Ovary (tissue), 10 donors: ENCODE measurements at places on chromosomes 3 and 15.

DNA sequence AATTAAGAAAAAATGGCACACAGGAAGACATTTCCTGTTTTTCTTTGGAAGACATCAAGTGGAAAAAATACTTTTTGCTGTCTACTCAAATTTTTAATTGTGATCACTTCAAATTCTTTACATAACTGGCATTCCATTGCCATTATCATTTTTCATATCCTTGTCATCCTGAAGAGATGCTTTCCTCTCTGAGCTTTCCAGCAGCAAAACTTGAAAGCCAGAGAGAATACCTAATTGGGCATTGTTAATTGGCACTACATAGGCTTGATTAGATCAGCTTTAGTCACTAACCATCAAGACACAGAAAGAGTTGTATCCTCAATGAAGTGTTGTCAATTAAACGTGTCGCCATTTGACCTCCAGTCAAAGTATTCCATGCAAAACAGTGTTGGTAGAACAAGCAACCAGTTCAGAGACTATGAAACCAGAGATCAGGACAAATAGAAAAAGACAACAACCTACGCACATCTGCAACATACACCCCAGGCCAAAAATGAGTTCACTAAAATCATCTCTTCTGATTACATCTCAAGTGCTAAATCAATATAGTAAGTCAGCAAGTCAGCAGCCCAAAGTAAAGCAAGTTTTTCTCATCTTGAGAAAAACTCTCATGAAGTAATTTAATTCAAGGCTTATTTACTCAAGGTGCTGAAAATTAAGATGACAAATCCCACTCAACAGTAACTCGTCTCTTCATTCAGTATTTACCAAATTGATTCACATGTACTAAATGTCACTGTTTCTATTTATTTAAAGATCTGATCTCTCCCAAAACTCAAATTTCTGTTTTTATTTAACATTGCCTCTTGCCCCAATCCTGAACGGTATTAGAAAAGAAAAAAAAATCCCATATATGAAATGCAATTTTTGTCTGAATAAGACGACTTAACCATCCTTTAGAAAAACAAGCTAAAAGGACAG lies 123.0 kb downstream of the SUCLG2 start:
- DNase-seq: no peak

DNA sequence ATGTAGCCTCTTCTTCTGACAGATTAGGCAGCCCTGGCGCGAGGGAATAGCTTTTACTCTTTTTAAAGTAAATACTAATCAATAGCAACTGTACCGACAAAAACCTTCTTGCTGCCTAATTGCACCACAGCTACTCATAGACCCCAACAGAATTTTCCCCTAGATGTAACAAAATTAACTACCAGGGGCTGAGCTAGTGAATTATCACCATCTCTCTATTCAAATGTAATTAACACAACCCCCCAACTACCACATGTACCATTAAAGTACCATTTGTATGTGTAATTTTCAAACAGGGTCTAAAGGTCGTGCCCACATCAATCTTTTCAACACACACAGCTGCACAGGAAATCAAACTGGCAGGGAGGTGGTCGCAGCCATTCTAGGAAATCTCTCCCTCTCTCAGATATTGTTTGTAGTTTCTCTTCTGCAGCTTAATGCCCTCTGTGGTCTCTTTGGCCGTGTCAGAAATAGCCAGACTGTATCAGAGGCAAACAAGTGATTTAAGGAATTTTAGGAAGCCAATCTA lies 322.9 kb downstream of the RORA start:
- no peak for DNase-seq

GRCh38 chr3:179658606-179659005 lies 5.8 kb downstream of the USP13 start:
- DNase-seq: no peak

GRCh38 chr3:189260556-189261493 lies 89.1 kb downstream of the TPRG1 start:
- DNase-seq: no peak

- no peak for DNase-seq
These were observed 117.1 kb downstream of the MTHFS start for GRCh38 chr15:79779746-79780145.

DNA sequence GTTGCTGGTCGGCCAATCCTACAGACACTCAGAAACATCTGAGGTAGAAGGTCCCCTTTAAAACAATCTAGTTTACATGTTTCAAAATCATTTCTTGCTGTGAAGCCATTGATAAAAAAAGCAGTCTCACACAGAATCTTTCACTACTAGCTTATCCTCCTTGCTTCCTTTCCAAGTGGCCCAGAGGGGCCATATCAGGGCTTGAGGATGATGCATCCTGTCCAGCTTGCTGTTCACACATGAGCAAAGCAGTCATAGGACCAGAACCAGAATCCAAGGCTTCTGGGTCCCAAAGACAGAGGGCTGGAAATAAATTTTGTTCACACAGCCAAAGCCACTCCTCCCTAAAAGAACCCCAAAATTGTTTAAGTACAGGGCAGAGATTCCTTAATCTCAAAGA lies 9.2 kb upstream of the LYZL4 start:
- DNase-seq: no peak

DNA sequence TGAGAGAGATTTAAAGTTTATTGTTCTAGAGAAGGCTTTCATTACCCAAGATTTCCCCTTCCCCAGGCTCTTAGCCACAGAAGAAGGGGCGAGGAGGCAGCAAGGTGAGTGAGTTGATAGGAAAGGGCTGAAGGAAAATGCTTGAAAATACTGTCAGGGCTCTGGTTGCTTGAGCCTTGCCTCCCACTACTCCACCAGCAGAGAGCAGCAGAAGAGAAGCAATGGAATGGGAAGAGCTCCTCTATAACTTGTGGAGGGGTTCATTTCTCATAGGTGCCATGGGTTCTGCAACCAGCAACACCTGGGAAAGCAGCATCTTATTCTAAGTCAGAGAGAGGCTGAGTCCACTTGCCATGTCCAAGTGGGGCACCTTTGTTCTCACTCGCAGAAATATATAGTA lies 184.0 kb upstream of the CNTN6 start:
- DNase-seq: no peak

GRCh38 chr15:48627260-48627940 lies 18.1 kb downstream of the FBN1 start:
- DNase-seq: no peak

- DNase-seq: no peak
These were observed 42.1 kb downstream of the TLE3 start for GRCh38 chr15:70055601-70056051.

- no peak for DNase-seq
These were observed 44.6 kb downstream of the TRIM71 start for GRCh38 chr3:32862247-32862935.

- no peak for DNase-seq
These were observed 155.3 kb upstream of the SLCO3A1 start for GRCh38 chr15:91698241-91698640.

DNA sequence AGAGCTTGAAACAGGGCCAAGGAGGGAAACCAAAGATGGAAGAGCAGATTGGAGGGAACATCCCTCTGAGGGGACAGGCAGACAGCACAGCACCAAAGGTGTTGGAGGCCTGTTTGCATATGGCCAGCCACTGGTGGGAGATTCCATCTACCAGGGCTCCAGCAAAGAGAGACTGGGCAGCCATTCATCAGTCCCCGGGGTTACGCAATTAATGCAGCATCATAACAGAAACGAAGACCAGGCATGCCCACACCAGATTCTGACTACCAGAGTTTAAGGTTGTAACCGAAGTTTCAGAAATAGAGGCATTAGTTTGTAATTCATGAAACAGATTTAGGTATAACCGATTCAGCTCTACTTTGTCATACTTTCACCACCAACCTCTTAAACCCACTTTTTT lies 58.1 kb downstream of the COL8A1 start:
- no peak for DNase-seq

- DNase-seq: no peak
These were observed 219.3 kb downstream of the PTPRG start for GRCh38 chr3:61780455-61781228.

GRCh38 chr15:48855501-48856440 lies 22.2 kb upstream of the EID1 start:
- no peak for DNase-seq

DNA sequence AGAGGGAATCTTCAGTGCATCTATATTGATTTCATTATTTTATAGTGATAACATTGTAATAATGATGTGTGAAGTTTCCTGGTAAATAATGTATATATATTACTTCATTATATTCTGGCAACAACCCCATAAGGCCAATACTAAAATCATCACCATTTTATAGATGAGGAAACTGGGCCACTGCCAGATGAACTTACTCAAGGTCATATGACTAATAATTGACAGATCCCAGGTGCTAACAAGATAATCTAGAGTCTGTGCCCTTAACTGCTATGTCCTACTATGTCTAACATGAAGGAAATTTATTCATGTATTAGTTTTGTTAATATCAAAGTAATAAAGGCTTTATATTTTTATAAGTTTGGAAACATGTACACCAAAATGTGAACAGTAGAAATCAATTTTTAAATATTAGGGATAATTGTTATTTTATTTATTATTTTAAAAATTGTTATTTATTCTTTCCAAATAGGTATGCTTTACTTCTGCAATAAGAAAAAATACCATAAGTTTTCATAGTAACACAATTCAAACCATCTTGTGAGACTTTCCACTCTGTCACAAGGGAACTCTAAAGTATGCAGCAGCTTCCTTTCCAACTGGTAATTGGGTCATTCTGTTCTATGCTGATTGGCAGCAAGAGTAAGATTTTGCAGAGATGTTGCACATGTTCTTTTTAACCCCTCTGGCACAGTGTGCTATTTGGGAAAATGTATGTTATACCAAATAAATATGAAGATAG lies 90.8 kb upstream of the CMC1 start:
- DNase-seq: no peak

- no peak for DNase-seq
These were observed 2.3 kb downstream of the SERF2 start for GRCh38 chr15:43794269-43795037.

DNA sequence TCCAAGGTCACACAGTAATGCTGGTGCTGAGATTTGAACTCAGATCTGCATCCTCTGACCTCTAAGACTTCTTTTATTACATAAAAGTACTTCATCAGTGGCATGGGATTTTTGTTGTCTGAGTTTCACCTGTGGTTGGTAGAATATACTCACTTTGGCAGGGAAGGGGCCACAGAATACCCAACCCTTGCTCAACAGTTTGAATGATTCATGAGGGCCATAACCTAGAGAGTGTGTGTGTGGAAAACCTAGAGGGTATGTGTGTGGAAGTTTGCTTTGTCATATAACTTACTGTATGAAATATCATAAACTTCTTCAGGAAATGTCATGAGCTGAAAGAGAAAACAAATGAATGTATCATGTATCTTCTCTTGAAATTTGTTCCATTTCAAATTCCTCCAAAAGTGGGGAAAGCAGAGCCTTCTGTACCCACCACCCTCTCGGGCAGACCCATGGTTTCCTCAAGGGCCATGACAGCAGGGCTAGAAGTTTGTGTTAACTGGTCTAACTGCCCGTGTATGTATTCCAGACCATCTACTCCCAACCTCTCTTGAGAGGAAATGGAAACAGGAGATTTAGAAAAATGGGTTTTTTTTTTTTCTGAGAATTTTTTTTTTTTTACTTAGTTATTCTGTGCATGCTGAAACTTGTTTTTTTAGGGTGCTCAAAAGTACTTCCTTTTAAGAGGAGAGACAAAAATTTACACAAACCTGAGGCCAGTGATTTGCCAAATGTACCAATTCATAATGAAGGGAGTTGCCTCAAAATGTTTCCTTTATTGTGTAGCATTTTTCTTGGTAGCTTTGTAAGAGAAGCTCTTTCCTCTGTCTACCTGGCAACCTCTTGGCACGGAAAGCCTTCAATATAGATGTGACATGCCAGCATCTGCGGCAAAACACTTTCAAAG lies 127.0 kb downstream of the TPRG1 start:
- no peak for DNase-seq

GRCh38 chr3:22939349-22939748 lies 263.8 kb upstream of the UBE2E2 start:
- DNase-seq: no peak

GRCh38 chr15:67025719-67026609 lies 39.4 kb upstream of the SMAD3 start:
- DNase-seq: peak; percentile 37

DNA sequence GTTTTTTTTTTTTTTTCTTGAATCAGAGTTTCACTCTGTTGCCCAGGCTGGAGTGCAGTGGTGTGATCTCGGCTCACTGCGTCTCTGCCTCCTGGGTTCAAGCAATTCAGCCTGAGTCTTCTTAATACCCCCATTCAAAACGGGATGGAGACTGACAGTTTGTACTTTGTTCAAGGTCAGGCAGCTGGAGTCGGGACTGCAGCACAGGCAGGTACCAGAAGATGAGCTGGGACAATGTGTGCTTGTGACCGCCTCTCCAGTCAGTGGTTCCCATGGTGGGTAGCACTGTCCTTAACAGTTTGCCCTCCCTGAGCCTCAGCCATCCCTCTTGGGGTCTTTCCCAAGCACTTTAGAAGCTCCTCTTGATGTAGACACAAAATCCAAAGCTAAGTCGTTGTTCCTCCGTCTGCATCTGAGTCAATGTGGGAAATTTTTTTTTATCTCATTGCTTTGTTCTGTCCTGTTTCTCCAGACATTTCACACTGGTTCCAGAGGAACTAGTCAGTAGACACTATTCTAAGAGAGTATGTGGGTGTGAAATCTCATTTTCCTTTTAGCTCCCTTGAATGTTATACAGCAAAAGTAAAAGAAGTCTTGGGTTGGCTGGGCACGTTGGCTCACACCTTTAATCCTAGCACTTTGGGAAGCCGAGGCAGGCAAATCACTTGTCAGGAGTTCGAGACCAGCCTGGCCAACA lies 5.3 kb upstream of the TTLL13 start:
- DNase-seq: no peak

DNA sequence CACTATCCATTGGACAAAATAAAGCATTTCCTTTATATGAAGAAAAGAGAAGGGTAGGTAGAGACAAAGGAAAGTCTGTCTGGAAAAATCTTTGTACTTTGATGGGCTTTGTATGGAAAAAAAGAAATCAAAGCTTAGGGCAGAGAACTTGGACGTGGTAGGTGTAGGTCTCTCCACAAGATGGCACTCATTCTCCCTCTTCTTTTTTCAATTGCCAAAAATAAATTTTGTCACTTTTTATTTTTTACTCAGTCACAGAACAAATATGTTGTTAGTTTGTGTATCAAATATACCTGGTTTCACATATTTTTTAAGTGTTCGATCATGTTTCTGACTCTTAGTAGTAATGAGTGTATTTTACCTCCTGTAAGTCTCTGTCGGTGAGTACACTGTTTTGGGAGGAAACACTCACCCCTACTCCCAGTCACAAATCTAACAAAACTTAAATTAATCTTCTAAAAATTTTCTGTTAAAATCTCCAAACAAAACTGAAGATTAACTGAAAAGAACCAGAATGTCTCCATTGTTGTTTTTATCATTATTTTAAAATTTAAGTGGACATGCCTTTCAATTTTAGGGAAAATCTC lies 415.8 kb upstream of the GOLIM4 start:
- no peak for DNase-seq

DNA sequence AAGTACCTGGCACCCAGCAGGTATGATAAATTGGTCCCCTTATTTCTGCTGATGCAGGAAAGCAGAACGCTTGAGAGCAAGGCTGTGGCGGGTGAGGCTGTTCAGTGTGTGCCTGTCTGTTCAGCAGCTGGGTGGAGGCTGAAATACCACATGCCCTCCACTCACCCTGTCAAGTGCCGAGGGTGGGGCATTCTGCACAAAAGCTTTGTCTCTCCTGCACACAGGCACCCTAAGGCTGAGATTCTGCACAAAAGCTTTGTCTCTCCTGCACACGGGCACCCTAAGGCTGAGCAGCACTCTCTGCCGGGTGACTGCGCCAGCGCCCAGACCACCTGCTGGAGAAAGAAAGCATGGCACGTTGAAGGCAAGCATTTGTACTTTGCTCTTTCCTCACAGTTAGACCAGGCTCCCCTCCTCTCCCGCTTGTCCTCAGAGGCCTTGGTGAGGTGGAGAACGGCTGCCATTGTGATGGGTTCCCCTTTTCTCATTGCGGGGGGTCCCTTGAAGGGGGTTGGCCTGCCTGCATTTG lies 97.5 kb downstream of the BDH1 start:
- DNase-seq: no peak
